ENCODE measurements at places on chromosomes 1 and 21. TPM values are rescaled to one million over a fixed set of nuclear protein-coding genes. Genes with fewer than 3 reads are reported as not detected.

Gene CYP4X1
- 3.2 TPM for total RNA-seq

Gene FMO3
- not detected for total RNA-seq

DNA sequence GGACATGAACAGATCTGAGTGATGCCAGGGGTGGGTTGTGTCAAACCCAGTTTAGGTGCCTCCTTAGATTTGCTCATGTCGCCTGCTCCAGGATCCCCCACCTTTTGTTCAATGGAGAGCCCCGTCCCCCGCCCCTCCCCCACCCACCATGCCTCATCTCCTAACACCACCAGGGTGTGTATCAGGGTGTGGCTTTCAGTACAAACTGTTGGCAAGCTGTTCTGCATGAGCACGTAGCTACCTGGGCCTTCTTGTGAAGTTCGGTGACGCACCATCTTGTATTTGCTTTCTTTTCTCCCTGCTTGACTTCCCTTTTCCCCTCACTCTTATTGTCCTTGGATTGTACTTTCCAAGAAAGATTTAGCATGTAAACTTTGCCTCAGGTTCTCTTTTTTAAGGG lies 94.8 kb downstream of the EBNA1BP2 start:
- H3K27me3 ChIP-seq: no peaks in the 10 kb centered on the region
- no peaks in the 10 kb centered on the region for H3K36me3 ChIP-seq
- H3K27ac ChIP-seq: no peak overlapping the region
- no peaks in the 10 kb centered on the region for H3K4me1 ChIP-seq

GRCh38 chr1:94883691-94884090 lies 43.2 kb downstream of the CNN3 start:
- no peaks in the 10 kb centered on the region for H3K36me3 ChIP-seq
- peaks cover 18% of the 10 kb centered on the region for H3K4me1 ChIP-seq
- H3K27ac ChIP-seq: peak overlapping the region; percentile 81
- no peak overlapping the region for H3K4me3 ChIP-seq

DNA sequence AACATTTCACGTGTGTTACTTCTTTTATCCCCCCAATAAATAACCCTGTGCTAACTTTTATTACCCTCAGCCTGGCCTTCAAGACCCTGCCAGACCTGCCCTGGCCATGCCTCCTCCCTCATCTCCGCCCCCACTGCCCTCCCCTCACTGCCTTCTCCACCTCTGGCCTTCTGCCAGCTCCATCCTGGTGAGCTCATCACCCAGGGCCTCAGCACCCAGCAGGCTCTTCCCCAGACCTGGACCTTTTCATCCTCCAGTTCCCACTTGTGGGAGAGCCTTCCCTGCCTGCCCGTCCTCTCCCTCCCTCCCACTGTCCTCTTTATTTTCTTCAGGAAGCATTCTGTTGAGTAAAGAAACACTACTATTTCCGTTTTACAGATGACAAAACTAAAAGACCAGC lies 72.0 kb downstream of the SLC66A1 start:
- H3K27me3 ChIP-seq: no peaks in the 10 kb centered on the region
- H3K27ac ChIP-seq: peak overlapping the region; percentile 98
- peaks cover 46% of the 10 kb centered on the region for H3K36me3 ChIP-seq
- no peak overlapping the region for H3K4me3 ChIP-seq
- peak; percentile 83 for DNase-seq
- no peaks in the 10 kb centered on the region for H3K4me1 ChIP-seq

DNA sequence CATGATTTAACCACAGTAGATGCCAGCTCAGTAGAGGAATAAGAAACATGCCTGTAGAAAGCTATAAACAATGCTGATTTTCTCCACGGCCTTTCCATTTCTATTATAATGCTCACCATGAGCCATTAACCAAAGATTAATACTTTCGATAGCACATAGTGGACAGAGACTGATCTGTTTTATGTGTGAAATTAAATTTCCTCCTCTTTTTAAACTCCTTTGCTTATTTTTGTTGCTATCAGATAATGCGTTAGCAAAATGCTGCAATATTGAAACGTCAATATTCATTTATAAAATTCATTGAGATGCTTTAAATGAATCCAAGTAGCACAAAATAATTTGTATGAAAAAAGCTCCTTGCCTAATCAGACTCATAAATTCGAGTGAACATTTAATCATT lies 1807.9 kb downstream of the MRPL39 start:
- no peaks in the 10 kb centered on the region for H3K27me3 ChIP-seq
- H3K4me1 ChIP-seq: no peaks in the 10 kb centered on the region
- no peak for DNase-seq
- no peak overlapping the region for H3K4me3 ChIP-seq
- no peak overlapping the region for H3K27ac ChIP-seq
- no peaks in the 10 kb centered on the region for H3K36me3 ChIP-seq

Gene NENF
- 113 TPM for total RNA-seq

DNA sequence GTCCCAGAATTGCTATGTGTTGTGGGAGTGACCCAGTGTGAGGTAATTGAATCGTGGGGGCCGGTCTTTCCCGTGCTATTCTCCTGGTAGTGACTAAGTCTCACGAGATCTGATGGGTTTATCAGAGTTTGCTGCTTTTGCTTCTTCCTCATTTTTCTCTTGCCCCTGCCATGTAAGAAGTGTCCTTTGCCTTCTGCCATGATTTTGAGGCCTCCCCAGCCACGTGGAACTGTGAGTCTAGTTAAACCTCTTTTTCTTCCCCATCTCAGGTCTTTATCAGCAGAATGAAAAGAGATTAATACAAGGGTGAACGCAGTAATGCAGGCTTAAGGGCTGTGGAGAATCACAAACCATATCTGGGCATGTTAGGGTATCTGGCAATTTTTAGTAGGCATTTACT lies 624.0 kb downstream of the USP25 start:
- H3K4me3 ChIP-seq: no peak overlapping the region
- no peak for DNase-seq
- no peaks in the 10 kb centered on the region for H3K36me3 ChIP-seq
- no peaks in the 10 kb centered on the region for H3K4me1 ChIP-seq
- H3K27me3 ChIP-seq: no peaks in the 10 kb centered on the region
- H3K27ac ChIP-seq: no peak overlapping the region

DNA sequence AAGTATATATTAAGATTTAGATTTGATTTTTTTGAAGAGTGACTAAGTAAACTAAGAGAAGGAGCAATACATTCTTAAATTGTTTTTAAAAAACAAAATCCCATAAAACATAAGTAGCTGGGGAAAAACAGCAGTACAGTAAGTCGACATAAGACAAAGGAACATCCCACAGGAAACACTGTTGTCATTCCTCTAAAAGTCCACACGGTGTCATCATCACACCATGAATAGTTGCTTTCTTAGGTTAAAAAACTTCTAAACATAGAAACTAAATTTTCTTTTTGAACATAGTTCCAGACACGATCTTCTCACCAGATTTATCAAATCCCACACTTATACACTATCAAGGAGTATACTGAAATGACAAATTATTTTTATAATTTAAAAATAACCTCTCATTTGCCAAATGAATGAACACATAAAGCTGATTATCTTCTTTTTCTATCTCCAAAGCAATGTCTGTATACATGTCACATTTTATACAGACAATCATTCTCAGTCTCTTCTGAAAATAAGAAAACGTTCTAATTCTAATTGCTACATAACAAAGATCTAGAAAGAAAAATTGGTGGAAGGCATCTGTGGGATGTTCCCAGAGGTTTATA lies 15.8 kb downstream of the ODF2L start:
- DNase-seq: no peak
- H3K36me3 ChIP-seq: no peaks in the 10 kb centered on the region
- no peak overlapping the region for H3K27ac ChIP-seq
- no peak overlapping the region for H3K4me3 ChIP-seq
- peaks cover 21% of the 10 kb centered on the region for H3K4me1 ChIP-seq

Gene PRDM2
- total RNA-seq: 39.3 TPM

Gene COL18A1
- 102 TPM for total RNA-seq

- no peak overlapping the region for H3K4me3 ChIP-seq
- no peaks in the 10 kb centered on the region for H3K27me3 ChIP-seq
- H3K36me3 ChIP-seq: no peaks in the 10 kb centered on the region
- no peak for DNase-seq
These were observed 44.4 kb upstream of the KIRREL1 start for GRCh38 chr1:157949074-157949354.

- H3K36me3 ChIP-seq: no peaks in the 10 kb centered on the region
- H3K27ac ChIP-seq: no peak overlapping the region
These were observed 136.4 kb upstream of the FAM78B start for GRCh38 chr1:166302989-166303758.

DNA sequence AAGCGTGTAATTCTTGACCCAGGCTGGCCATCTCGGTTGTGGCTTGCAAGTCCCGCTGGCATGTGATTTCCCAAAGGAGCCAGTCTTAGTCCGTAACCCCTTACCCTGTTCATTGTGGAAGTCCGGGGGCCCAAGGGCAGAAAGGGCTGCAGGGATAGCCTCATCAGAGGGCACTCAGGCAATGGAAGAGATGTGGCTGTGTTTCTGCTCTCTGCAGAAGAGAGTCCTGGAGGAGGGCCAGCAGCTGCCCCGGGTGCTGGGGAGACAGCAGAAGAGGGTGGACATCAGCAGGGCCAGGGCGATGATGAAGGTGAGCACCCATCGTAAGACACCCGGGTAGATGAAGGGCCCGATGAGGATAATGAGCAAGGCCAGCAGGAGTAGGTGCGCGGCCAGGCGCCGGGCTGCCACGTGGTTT lies 830 bp downstream of the RNF186 start:
- no peak overlapping the region for H3K4me3 ChIP-seq
- no peak overlapping the region for H3K27ac ChIP-seq
- no peaks in the 10 kb centered on the region for H3K36me3 ChIP-seq
- H3K27me3 ChIP-seq: no peaks in the 10 kb centered on the region

Gene MRPS6
- 95.8 TPM for total RNA-seq

Gene TP73
- total RNA-seq: not detected

DNA sequence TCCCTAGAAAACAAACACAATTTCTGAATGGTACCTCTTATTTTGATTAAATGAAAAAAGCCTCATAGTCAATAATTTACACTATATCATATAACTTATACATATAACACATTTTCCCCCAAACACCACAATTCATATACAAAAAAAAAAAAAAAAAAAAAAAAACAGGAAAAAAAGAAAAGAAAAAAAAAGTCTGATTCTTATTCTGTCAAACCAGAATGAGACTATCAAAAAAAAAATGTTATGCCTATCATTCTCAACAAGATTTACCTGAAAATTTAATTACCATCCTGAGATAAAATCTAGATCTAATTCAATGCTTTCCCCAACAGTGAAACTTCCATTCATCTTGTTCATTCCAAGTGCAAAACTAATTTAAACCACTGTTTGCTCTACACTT lies 86.8 kb downstream of the PCNX2 start:
- H3K27me3 ChIP-seq: no peaks in the 10 kb centered on the region
- no peaks in the 10 kb centered on the region for H3K36me3 ChIP-seq
- H3K4me1 ChIP-seq: no peaks in the 10 kb centered on the region
- H3K27ac ChIP-seq: no peak overlapping the region
- no peak overlapping the region for H3K4me3 ChIP-seq
- no peak for DNase-seq

Gene SPATA21
- not detected for total RNA-seq

GRCh38 chr1:36782785-36783184 lies 251.5 kb downstream of the GRIK3 start:
- no peak overlapping the region for H3K4me3 ChIP-seq
- H3K27ac ChIP-seq: no peak overlapping the region
- no peaks in the 10 kb centered on the region for H3K4me1 ChIP-seq
- peaks cover 21% of the 10 kb centered on the region for H3K27me3 ChIP-seq
- no peak for DNase-seq
- no peaks in the 10 kb centered on the region for H3K36me3 ChIP-seq

DNA sequence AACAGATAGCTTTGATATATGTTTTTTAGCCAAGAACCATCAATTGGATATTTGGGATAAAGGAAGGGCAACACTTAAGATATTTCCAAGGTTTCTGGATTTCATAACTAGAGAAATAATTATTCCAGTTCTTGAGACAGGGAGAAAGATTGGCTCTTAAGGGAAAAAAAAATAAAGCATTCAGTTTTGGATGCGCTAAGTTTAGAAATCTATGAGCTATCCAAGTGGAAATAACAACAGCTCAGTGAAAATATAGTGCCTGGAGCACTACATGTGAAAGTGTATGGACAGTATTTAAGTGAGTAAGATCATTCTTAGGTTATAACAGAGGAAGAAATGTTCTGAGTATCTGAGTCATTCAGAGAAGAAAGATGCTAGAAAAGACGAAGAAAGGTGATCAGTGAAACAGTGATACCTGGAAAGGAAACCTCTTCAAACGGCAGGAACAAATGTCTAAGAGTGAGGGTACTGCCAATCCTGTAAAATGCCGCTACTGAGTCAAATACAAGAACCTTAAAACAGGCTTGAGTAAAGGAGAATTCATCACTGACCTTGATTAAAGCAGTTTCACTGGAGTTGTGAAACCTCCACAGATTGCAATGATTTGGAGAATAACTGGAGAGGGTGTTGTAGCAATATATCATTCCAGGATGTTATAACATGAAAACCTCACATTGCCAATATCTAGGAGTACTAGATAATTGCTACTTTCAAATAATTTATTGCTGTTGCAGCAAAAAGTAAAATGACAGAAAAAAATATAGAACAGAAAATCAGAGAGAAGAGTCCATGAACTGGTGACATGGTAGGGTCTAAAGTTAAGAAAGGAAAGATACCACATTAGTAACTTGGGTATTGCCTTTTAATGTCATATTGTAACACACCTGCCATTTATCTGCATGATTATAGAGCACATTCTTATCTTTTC lies 482.1 kb upstream of the RGS18 start:
- H3K27ac ChIP-seq: no peak overlapping the region
- peaks cover 12% of the 10 kb centered on the region for H3K4me1 ChIP-seq
- no peaks in the 10 kb centered on the region for H3K36me3 ChIP-seq
- no peak for DNase-seq
- no peak overlapping the region for H3K4me3 ChIP-seq

Gene HEYL
- 1.6 TPM for total RNA-seq

- no peak overlapping the region for H3K27ac ChIP-seq
- H3K27me3 ChIP-seq: peaks cover 3% of the 10 kb centered on the region
- no peak overlapping the region for H3K4me3 ChIP-seq
- no peaks in the 10 kb centered on the region for H3K4me1 ChIP-seq
- no peak for DNase-seq
These were observed 35.0 kb upstream of the GRHL3 start for GRCh38 chr1:24284156-24284471.
